ENCODE measurements at places on chromosomes 12 and 14. TPM values are rescaled to one million over a fixed set of nuclear protein-coding genes. Genes with fewer than 3 reads are reported as not detected.

APOF gene
- total RNA-seq = not detected

ALDH1L2 gene
- total RNA-seq = 2.4 TPM

KIF26A gene
- 20.0 TPM for total RNA-seq

RNF212B gene
- not detected for total RNA-seq

PTCSC3 gene
- not detected for total RNA-seq

RPGRIP1 gene
- total RNA-seq = 0.35 TPM

ZNF385A gene
- total RNA-seq = 34.2 TPM

KRT71 gene
- total RNA-seq = not detected

KCNH3 gene
- total RNA-seq = 2.5 TPM

ZNF891 gene
- 5.6 TPM for total RNA-seq

ACAD10 gene
- 55.2 TPM for total RNA-seq

ZFYVE1 gene
- total RNA-seq = 23.1 TPM

TMEM119 gene
- total RNA-seq = 43.2 TPM

OTOGL gene
- 0.60 TPM for total RNA-seq

CRIP2 gene
- total RNA-seq = 19.4 TPM

TRHDE gene
- total RNA-seq = 1.4 TPM

DNA sequence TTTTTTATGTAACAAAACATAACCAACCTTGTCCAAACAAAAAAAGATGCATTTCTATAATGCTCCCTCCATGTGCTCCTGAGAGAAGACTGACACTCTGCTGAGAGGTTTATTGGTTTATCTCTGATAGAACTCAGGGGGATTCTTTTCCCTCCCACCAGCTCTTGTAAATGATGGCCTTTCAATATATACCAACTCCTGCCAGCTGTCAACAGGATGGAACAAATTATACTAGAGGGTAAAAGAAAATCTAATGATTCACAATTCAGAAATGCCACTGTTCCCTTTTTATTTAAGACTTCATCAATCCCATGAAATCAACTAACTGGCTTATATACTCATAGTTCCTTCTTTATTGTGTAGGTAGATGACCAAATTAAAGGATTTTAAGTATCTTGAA, 25.4 kb downstream of the PSMC1 start:
- no peak overlapping the region for H3K4me3 ChIP-seq
- H3K27ac ChIP-seq = no peak overlapping the region
- peaks cover 25% of the 10 kb centered on the region for H3K36me3 ChIP-seq
- no peaks in the 10 kb centered on the region for H3K27me3 ChIP-seq

DNA sequence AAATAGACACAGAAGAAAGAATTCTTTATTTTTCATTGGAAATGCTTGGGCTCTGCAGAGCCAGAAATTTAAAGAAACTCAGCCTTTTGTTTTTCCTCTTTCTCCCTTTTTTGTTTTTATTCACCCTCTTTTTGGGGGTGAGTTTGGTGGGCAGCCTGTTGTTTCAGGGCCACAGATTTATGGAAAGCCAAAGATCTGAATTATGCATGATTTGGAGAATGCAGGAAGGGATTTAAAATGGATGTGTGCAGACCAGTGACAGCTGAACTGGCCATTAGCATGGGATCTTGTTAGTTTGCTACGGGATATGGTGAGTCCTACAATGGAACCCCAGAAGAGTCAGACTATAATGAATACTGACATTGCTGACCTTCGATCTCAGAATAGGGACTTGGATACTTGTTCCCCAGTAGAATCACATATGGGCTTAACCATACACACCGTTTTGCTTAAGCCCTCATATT, 7.7 kb upstream of the ATXN2 start:
- H3K36me3 ChIP-seq = peaks cover 2% of the 10 kb centered on the region
- H3K4me1 ChIP-seq = peaks cover 5% of the 10 kb centered on the region
- no peaks in the 10 kb centered on the region for H3K27me3 ChIP-seq
- peak overlapping the region; percentile 27 for H3K27ac ChIP-seq

DNA sequence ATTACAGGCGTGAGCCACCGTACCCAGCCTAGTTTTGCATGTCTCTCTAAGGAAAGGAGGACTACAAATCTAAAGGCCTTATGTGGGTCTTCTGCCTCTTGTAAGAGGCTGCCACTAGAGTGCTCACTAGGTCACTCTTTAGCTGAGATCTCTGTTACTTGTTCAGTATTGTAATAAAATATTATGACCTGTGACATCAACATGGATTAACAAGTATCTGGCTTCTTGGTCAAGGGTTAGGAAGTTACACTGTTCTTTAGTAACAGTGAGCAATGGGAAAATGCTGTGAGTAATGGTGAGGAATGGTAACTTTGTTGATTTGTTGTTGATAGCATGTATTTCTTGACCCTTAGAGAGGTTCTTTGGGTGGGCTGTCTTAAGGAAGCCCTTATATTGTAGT, 50.5 kb downstream of the ERC1 start:
- no peak overlapping the region for H3K27ac ChIP-seq
- H3K36me3 ChIP-seq = peaks cover 14% of the 10 kb centered on the region
- no peak for DNase-seq
- H3K4me1 ChIP-seq = peaks cover 19% of the 10 kb centered on the region
- no peak overlapping the region for H3K4me3 ChIP-seq
- H3K27me3 ChIP-seq = no peaks in the 10 kb centered on the region

DNA sequence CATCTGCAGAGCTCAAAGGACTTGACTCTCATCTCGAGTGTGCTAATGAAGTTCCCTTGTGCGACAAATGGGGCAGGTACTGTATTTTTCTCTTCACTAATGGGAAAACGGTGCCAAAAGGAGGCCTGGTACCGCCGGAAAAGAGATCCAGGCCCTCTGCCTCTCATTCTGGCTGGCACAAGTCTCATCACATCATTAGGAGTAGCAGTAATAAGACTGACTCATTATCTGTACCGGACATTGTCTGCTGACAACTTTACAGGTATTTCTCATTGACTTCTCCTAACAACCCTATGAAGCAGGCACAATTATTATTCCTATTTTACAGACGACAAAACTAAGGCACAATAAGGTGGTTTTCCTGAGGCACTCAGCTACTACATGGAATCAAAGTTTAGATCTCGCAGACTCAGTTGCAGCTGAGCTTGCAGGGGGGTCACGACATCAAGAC, 668 bp downstream of the APPL2 start:
- H3K27me3 ChIP-seq = peaks cover 2% of the 10 kb centered on the region
- peak overlapping the region; percentile 89 for H3K4me3 ChIP-seq
- H3K36me3 ChIP-seq = no peaks in the 10 kb centered on the region
- DNase-seq = no peak

DNA sequence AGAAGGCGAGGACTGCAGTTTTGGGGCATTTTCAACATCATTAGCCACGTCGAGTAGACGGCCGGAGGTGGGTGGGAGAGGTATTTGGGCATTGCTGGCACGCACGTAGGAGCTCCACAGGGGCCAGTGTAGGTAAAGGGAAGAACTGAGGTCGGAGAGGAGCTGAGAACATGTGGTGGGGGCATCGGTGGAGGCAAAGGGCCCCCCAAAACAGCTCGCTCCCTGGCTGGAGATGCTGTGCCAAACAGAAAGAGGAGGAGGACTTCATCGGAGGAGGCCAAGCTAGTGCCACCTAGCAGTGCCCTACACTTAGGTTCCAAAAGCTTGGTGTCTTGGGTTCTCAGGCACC, 52.0 kb upstream of the PPP2R5C start:
- H3K4me3 ChIP-seq = no peak overlapping the region
- no peaks in the 10 kb centered on the region for H3K36me3 ChIP-seq
- DNase-seq = no peak
- no peak overlapping the region for H3K27ac ChIP-seq
- peaks cover 15% of the 10 kb centered on the region for H3K27me3 ChIP-seq
- peaks cover 4% of the 10 kb centered on the region for H3K4me1 ChIP-seq

GRCh38 chr14:65564370-65564769, 151.8 kb downstream of the FUT8 start:
- H3K36me3 ChIP-seq = peaks cover 18% of the 10 kb centered on the region
- peaks cover 8% of the 10 kb centered on the region for H3K4me1 ChIP-seq
- no peaks in the 10 kb centered on the region for H3K27me3 ChIP-seq
- no peak for DNase-seq
- no peak overlapping the region for H3K4me3 ChIP-seq

- no peaks in the 10 kb centered on the region for H3K36me3 ChIP-seq
- H3K27ac ChIP-seq = no peak overlapping the region
- DNase-seq = no peak
- no peak overlapping the region for H3K4me3 ChIP-seq
- H3K27me3 ChIP-seq = peaks cover 62% of the 10 kb centered on the region
- H3K4me1 ChIP-seq = no peaks in the 10 kb centered on the region
Measured at GRCh38 chr12:107271523-107271922, 178.2 kb upstream of the CRY1 start.

- no peaks in the 10 kb centered on the region for H3K36me3 ChIP-seq
- DNase-seq = no peak
- H3K27ac ChIP-seq = no peak overlapping the region
- peaks cover 3% of the 10 kb centered on the region for H3K27me3 ChIP-seq
- H3K4me1 ChIP-seq = peaks cover 10% of the 10 kb centered on the region
- no peak overlapping the region for H3K4me3 ChIP-seq
Measured at GRCh38 chr14:56008150-56008549, 110.1 kb upstream of the PELI2 start.

- no peaks in the 10 kb centered on the region for H3K27me3 ChIP-seq
- no peak overlapping the region for H3K4me3 ChIP-seq
- DNase-seq = no peak
Measured at GRCh38 chr12:23887055-23887835, 62.2 kb downstream of the SOX5 start.

- H3K27me3 ChIP-seq = no peaks in the 10 kb centered on the region
- peaks cover 17% of the 10 kb centered on the region for H3K36me3 ChIP-seq
- H3K4me1 ChIP-seq = no peaks in the 10 kb centered on the region
- H3K4me3 ChIP-seq = no peak overlapping the region
- no peak for DNase-seq
Measured at GRCh38 chr14:105140581-105140980, 28.0 kb downstream of the JAG2 start.

DNA sequence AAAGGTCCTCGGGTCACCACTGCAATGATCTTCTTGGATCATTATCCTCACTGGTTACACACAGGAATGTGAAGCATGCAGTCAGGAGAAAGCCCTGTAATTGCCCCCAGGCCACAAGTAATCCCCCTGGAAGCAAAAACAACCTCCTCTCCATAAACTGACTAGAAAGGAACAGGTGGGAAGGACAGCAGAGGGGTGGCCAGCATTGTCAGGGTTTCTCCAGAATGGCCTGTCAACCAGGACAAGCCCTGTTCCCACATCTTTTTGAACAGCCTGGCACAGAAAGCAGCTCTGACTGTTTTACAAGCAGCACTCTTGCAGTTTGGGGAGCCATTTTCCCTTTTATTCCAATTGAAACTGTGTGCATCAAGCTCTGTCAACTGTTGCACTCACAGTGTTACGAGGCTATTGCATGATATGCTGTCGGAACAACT, 36.1 kb downstream of the TMCC3 start:
- H3K27me3 ChIP-seq = no peaks in the 10 kb centered on the region
- H3K27ac ChIP-seq = peak overlapping the region; percentile 90
- DNase-seq = no peak
- H3K4me3 ChIP-seq = no peak overlapping the region
- H3K36me3 ChIP-seq = no peaks in the 10 kb centered on the region
- no peaks in the 10 kb centered on the region for H3K4me1 ChIP-seq

DNA sequence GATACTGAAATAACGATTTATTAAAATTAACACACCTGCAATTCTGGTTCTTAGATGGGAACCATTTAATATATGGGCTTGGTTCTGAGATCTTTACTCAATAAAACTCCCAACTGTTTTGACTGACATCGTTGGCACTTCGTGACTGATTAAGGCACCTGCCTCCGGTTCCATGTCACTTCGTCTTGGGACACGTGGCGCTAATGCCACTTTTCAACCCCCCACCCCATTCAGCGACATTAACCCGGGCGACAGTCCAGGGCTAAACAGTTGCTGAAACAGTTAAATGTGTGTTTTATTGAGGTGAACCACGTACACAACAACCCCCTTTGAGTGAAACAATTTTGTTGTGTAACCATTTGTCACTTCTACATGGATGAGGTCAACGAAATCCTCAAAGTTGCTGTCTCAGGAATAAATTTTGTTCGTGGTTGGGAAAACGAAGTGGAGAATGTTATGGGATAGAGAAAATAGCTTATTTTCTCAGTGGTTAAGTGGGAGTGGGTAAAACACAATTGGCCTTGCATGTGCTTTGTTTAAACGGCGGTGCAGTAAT, 9.9 kb upstream of the SLC38A2 start:
- peak overlapping the region; percentile 94 for H3K27ac ChIP-seq
- peaks cover 39% of the 10 kb centered on the region for H3K4me1 ChIP-seq
- H3K36me3 ChIP-seq = no peaks in the 10 kb centered on the region
- H3K4me3 ChIP-seq = peak overlapping the region; percentile 86
- no peak for DNase-seq
- peaks cover 3% of the 10 kb centered on the region for H3K27me3 ChIP-seq

DNA sequence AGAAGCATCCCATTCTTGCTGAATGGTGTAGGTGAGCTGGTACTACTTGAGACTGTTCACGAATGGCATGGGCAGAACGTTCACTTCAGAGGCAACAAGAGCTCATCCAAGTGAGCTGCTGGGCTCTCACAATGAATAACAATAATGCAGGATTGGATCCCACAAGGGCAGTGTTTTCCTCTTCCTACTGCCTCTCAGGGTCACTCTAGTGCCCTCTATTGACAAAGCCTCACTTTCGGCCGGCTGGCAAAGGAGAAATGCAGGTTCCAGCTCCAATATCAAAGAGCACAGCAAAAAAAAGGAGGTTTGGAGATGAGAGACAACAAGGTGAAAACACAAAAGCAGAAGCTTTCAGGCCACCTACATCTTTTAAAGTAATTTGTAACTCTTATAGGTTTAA, 74.6 kb upstream of the MYF6 start:
- no peaks in the 10 kb centered on the region for H3K27me3 ChIP-seq
- H3K4me3 ChIP-seq = no peak overlapping the region
- H3K4me1 ChIP-seq = no peaks in the 10 kb centered on the region
- H3K27ac ChIP-seq = no peak overlapping the region

- no peaks in the 10 kb centered on the region for H3K36me3 ChIP-seq
- no peaks in the 10 kb centered on the region for H3K27me3 ChIP-seq
- DNase-seq = no peak
Measured at GRCh38 chr12:92582475-92582874, 120.3 kb upstream of the PLEKHG7 start.

DNA sequence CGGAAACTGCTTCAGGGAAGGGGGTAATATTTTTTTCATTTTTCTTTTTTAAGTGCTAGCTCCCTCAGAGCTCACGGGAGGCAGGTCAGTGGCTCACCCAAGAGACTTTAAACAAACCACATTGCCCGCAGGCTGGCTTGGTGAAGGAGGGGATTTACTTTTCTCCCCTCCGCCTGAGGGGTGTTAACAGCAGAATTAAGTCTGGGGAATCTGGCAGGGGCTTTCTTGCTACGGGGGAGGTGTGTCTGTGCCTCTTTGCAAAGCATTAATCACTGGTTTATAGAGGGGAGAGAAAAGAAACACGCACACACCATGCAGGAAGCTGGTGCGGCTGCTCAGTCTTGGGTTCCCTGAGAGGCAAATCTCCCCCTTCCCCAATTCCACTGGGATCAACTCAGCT, 26.2 kb upstream of the TBX3 start:
- peak overlapping the region; percentile 98 for H3K27ac ChIP-seq
- H3K27me3 ChIP-seq = no peaks in the 10 kb centered on the region
- H3K4me3 ChIP-seq = peak overlapping the region; percentile 51
- DNase-seq = no peak
- H3K4me1 ChIP-seq = peaks cover 61% of the 10 kb centered on the region

GRCh38 chr14:58426670-58427280, 556 bp downstream of the TIMM9 start:
- peak overlapping the region; percentile 94 for H3K27ac ChIP-seq
- H3K36me3 ChIP-seq = peaks cover 6% of the 10 kb centered on the region
- DNase-seq = peak; percentile 56
- H3K4me3 ChIP-seq = peak overlapping the region; percentile 94
- H3K4me1 ChIP-seq = peaks cover 28% of the 10 kb centered on the region
- no peaks in the 10 kb centered on the region for H3K27me3 ChIP-seq
